GM12864 (cell line): ENCODE measurements at places on chromosomes 2 and 18.

GRCh38 chr2:7057865-7058400, 140.7 kb downstream of the RNF144A start:
- DNase-seq, result no peak

DNA sequence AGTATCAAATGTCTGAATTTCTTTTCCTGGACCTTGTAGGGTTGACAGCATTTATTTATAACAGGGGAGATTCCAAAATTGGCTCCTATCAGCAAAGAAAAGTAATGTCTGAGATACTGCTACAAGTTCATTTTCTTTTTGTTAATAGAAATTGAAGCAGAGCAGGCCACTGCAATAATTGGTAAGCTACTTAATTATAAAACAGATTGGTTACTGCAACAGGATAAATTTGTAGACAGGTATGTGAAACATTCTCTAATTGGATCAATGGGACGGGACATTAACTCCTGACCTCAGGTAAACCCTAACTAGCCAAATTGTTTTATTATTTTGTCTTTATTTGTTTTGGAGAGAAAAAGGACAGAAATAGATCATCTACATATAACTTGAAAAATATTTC, 20.5 kb downstream of the NIFK start:
- no peak for DNase-seq

GRCh38 chr2:37013315-37013641, 46.9 kb upstream of the STRN start:
- DNase-seq, result no peak

DNA sequence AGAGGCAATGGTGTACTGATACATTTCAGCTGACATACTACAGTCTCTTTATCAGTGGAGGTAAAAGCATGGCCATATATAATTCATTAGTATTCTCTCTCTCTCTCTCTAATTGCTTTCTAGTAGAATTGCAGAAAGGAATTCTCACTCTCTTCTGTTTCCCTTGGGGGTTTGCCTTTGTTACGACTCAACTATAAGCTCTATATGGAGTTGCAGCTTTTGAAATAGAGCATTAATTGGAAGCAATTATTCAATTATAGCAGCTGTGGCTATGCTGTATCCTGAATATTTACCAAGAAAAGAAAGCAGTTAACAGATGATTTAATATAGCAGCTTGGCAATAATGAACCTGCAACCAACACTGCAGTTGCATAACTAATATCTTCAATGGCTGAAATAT, 132.7 kb upstream of the STON1 start:
- DNase-seq, result no peak

DNA sequence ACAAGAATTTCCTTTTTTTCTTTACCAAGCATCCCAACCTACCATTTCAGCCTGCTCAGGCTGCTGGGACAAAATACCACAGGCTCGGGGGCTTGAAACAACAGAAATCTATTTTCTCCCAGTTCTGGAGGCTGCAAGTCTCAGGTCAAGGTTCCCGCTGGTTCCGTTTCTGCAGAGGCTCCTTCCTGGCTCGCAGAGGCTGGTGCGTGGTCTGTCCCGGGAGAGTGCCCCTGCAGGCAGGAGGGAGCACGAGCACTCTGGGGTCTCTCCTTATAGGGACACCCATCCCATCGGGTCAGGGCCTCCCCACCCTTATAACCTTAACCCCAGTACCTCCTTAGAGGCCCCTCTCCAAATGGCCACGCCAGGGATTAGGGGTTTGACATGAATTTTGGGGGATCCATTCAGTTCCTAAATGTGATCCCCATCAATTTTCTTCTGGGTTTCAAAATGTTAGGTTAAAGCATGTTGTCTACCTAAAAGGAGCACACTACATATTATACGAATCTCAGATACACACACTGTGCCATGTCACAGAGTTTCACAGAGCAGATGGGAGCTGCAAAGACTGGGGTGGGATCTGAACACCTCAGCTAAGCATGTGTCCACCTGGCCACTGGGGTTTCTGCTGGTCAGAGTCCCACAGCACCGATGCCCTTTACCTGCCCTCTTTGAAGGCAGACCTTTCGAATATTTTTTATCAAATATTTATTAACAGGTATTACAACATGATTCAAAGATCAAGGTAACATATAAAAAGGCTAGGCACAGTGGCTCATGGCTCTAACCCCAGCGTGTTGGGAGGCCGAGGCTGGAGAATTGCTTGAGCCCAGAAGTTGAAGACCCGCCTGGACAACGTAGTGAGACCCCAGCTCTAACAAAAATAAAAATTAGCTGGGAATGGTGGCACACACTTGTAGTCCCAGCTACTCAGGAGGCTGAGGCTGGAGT, 17.6 kb upstream of the ADI1 start:
- no peak for DNase-seq

- DNase-seq, result no peak
Measured at GRCh38 chr2:56671973-56672569, 488.3 kb downstream of the CCDC85A start.

DNA sequence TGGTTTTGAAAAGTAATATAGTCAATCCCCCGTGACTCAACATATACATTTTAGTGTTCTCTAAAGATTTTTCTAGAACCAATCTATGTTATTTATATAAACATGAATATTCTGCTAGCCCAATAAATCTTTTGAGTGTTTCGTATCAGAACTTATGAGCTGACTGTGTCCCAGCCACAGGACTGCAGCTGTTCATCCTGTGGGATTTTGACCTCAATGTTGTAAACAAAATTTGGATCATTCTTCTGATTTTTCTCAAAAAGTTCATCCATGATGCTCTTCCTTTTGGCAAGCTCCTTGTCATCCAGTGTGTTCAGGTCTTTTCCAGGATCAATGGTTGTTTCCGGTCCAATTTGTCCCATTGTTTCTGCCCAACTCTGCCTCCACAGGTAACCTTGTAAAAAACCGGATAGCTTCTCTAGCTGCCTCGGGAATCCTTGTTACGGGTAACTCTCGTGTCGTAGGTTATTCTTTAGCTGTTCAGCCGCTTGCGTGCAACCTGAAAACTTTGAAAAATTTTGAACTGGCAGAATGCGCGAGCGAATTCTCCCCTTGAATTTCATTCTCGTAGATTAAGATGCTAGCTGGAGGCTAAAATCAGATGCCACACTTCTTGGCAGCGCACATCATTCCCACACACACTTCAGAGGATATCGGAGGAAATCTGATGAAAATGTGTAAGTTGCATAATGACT, 195.2 kb downstream of the SH3BP4 start:
- no peak for DNase-seq

DNA sequence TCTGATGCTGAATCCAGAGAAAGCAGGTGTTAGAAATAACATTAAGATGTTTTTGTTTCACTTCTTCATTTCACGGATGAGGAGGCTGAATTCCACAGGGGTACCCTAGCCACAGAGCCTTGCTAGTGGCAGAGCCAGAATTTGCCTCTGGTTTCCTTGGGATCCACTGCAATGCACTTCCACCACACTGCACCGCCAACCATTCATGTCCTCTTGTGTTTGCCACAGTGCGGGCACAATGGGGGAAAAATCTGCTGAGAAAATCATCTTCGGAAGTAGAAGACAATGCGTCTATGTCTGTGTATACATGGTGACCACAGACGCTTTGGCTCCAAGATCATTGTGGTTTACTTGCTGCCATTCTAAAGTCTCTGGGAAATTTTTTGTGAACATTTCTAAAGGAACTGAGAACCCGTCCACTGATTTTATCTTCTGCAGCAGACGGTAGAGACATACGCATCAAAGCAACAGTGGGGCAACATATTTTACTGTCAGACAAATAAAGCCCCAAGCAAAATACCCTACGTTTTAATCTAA, 14.9 kb downstream of the ICOS start:
- no peak for DNase-seq

GRCh38 chr2:197506658-197507057, 6.5 kb downstream of the HSPE1 start:
- DNase-seq, result no peak

DNA sequence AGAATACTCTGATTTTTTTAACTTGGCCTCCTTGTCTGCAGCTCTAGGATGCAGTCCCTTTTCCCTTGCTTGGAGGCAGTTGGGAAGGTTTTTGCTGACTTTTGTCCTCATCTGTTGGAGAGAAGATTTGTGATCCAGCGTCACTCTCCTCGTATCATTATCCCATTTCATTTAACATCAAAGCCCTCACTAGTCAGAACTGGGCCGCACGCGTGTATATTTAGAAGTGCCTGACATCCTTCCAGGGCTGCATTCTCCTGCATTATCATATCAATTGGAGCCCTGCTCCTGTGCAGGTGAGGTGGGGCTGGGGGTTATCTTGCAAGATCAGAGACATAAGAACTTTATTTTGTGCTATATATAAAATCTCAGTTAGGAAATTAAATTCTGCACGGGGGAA, 435.1 kb upstream of the HS6ST1 start:
- DNase-seq, result no peak

DNA sequence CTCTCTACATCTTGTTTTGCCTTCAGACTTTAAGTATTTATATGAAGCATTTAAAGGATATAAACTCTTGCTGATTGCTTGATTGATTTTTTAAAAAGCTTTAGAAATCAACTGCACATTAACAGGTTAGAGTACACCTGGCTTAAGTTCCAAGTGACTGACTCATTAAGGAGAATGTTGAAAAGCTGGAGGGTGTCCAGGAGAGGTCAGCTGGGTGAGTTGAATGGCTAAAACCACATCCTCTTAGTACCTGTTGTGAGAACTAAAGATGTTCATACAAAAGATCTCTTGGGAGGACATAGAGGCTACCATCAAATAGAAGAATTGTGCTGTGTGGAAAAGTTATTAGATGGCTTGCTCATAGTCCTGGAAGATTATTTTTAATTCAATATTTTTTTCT, 206.8 kb downstream of the TXNL1 start:
- no peak for DNase-seq

GRCh38 chr18:32373995-32374394, 96.7 kb downstream of the GAREM1 start:
- DNase-seq, result no peak

DNA sequence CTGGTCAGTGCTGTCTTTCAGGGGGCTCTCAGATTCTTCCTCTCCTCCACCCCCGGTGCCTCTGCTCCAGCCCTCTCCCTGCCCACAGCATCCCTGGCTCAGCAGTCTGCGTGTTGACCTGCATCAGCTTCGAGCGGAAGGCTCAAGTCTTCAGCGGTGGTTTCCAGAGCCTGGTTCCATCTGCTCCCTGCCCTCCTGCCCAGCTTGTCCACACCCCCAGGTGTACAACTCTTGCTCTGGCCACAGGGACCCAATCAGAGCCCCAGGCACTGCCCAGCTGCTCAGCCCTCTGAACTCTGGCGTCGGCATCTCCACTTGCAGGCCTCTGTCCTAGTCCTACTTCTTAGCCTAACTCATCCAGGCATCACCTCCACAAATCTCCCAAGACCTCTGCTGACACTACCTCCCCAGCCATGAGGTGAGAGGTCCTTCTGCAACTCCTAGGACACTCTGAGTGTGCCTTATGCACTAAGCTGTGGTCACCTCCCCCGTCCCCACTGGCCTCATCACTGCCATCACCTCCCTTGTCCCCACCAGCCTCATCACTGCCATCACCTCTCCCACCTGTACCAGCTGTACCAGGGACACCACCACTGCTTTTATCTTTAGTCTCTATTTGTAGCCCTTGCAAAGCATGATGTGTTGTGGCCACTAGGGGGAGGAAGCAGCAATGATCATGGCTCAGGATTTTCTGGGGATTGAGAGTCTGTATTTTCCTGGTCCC, 60.9 kb downstream of the EDAR start:
- no peak for DNase-seq

GRCh38 chr2:12500899-12501298, 215.8 kb upstream of the TRIB2 start:
- DNase-seq, result no peak

GRCh38 chr2:222854773-222855700, 5.8 kb upstream of the ACSL3 start:
- DNase-seq, result no peak

DNA sequence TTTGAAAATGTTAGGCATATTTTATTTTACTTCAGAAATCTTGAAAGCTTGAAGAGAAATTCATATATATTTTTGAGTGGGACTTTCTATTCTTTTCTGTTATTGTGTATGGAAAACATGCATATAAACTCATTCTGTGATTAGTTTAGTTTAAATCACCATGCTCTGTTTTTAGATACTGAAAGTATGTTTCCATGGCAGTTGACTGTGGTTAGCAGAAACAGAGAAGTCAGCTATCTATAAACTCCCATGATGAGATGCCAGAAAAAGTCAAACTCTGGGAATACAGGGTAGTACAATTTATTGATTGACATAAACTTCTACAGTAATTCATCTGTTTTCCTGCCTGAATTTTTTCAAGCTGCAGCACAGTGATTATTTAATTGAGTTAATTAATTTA, 905.3 kb upstream of the VRK2 start:
- no peak for DNase-seq

GRCh38 chr2:12694990-12695774, 21.6 kb upstream of the TRIB2 start:
- no peak for DNase-seq

DNA sequence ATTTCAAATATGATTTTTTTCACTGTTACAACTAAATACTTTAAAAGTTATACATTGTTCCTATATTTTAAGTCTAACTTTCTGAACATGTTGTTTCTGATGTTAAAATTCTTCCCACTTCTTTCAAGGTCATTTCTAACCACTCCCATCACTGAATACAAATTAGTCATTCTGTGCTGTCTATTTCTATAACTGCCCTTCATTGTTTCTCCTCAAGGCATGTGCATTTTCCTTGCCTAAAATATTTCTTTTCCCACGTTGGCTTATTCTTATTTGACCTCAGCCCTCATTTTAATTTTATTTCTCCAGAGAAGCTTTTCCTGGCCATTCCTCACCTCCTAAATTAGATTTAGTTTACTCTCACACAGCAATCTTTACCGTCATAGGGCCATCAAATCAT, 198.9 kb upstream of the GULP1 start:
- DNase-seq, result no peak

GRCh38 chr2:67626656-67627055, 229.5 kb downstream of the ETAA1 start:
- no peak for DNase-seq

- no peak for DNase-seq
Measured at GRCh38 chr2:57490741-57491140, 555.9 kb upstream of the VRK2 start.

- no peak for DNase-seq
Measured at GRCh38 chr2:195759877-195760276, 102.9 kb downstream of the SLC39A10 start.

DNA sequence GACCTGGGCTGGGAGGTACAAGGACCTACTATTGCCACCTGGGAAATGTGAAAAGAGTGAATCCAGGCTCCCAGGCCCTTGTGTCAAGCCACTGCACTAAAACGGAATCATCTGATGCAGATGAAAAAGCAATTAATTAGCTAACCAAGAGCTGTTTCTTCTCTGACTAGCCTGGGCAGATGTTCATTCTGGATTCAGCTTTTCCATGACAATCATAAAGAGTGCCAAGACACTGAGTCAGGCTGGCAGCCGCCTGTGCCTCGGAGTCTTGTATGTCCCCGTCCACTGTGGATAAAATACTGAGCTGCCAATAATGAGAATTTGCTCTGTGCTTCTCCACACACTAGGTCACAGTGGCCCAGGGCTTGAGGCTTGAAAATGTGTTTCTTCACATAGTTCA, 21.7 kb upstream of the LCLAT1 start:
- DNase-seq, result no peak

DNA sequence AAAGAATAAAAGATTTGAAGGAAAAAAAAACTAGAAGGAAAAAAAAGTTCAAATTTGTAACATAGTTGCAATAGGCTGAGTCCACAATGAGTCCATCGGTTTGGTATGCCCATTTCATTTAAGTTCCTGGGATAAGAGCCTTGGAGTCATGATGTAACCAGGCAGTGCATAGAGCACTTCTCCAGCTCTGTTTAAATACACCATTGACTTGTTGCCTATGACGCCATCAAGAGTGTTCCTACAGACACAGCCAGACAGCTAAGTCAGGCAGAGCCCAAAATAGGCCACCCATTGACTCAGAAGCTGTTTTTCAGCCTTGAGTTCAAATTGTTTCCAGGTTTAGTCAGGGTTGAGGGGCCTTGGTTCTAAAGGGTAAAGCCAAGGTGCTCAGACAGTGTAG, 44.9 kb downstream of the SOCS6 start:
- DNase-seq, result no peak
